ENCODE measurements at places on chromosomes 3 and 15. TPM values are rescaled to one million over a fixed set of nuclear protein-coding genes. Genes with fewer than 3 reads are reported as not detected.

Gene RLBP1
- not detected for total RNA-seq

Gene FSD2
- total RNA-seq, result 1.2 TPM

Gene FBXO40
- 2.2 TPM for total RNA-seq

Gene AMT
- 13.5 TPM for total RNA-seq

Gene FANCD2
- total RNA-seq, result 2.6 TPM

Gene CCDC191
- 3.4 TPM for total RNA-seq

Gene DUOXA2
- 3.9 TPM for total RNA-seq
